ENCODE measurements at places on chromosomes 1 and 21. TPM values are rescaled to one million over a fixed set of nuclear protein-coding genes. Genes with fewer than 3 reads are reported as not detected.

GRCh38 chr1:26779098-26779668, 8.6 kb upstream of the PIGV start:
- no peak for DNase-seq

Gene NTMT2
- 0.48 TPM for total RNA-seq

DNA sequence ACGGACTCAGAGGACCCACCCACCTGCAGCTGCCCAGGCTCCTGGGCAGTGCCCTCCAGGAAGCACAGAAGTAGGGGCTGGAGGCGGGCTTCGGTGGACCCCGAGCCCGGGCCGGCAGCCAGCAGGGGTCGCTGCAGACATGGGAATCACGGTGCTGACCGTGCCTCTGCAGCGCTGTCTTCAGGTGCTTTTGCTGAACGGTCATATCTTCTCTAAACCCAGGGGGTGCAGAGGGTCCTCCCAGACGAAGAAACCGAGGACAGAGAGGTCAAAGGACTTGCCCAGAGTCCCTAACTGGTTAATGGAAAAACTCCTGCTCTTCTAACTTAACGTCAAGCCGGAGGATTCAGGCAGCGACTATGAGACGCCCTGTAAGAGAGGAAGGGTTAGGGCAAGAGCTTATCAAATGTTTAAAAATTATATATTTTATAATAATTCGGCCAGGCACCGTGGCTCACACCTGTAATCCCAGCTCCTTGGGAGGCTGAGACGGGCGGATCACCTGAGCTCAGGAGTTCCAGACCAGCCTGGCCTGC, 21.5 kb upstream of the LEFTY2 start:
- DNase-seq = no peak

Gene KRTAP21-2
- not detected for total RNA-seq

- no peak for DNase-seq
Observed at GRCh38 chr1:182122913-182123260, 61.4 kb upstream of the ZNF648 start.

DNA sequence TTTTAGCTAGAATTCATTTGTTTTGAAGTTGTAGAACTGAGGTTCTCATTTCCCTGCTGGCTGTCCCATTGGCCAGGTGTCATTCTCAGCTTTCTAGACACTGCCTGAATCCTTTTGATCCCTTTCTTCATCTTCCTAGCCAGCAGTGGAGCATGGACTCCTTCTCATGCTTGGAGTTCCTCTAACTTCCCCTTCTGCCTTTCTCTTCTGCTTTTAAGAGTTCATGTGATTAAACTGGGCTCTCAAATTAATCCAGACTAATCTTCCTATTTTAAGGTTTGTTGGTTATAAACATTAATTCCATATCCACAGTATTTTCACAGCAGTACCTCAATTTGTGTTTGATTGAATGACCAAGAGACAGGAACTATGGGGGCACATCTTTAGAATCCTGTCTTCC, 52.3 kb downstream of the ADAMTS5 start:
- DNase-seq = no peak

GRCh38 chr1:98502937-98503336, 158.6 kb upstream of the SNX7 start:
- no peak for DNase-seq

DNA sequence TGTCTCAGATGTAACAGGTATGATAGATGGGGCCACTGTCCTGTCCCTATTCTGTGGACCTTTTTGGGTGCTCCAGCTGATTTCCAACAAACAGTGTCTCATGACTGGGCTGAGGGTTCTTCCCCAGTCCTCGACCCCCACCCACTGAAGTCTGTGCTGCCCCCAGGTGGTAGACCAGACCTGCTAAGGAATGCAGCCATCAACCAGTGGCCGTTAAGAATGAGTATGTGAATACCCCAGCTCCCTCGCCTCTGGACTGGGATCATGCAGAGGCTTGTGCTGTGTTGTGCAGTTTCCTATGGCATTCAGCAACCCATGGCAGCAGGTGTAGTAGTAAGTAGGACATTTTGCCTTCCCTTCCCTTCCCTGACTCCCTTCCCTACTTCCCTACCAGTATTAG, 183.1 kb upstream of the KAZN start:
- DNase-seq = no peak

DNA sequence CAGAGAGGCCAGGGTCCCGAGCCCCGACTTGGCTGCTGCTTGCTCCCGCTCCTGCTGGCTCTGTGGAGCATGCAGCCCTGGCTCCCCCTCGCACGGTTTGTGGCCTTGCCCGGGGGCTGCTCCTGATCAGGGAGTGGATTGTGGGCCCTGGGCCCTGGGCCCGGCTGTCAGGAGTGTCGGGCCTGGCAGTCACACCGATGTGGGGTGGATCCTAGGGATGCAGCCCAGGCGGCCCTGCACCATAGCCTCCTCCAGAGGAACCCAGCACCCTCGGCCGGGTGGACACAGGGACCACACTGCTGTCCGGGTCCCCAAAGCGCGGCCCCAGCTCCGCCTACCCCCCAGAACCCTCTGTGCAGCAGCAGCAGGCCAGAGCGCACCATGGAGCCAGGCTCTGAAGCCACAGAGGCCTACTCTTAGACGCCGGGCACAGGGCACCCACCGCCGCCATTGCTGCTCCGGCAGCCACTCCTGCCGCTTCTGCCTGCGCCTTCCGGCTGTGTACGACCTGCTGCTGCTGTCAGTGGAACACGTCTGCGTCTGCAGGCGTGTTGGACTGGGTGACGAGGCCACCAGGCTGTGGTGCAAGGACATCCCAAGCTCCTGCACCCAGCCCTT, 9.4 kb downstream of the SLX9 start:
- no peak for DNase-seq

DNA sequence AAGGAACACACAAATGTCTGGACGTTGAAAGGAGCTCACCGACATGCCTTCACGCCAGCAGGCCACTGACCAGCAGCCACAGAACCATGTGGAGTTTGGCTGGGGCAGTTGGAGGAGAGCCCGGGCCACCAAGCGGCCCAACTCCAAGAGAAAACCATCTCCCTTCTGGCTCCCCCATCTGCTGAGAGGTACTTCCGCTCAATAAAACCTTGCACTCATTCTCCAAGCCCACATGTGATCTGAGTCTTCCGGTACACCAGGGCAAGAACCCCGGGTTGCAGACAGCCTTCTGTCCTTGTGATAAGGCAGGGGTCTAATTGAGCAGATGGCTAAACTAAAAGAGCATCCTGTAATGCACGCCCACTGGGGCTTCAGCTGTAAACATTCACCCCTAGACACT, 24.4 kb downstream of the RGS4 start:
- DNase-seq = no peak

Gene CLCA1
- total RNA-seq = not detected

Gene PATJ
- total RNA-seq = 33.1 TPM

- DNase-seq = no peak
Observed at GRCh38 chr1:54398963-54399528, 7.1 kb downstream of the SSBP3 start.

DNA sequence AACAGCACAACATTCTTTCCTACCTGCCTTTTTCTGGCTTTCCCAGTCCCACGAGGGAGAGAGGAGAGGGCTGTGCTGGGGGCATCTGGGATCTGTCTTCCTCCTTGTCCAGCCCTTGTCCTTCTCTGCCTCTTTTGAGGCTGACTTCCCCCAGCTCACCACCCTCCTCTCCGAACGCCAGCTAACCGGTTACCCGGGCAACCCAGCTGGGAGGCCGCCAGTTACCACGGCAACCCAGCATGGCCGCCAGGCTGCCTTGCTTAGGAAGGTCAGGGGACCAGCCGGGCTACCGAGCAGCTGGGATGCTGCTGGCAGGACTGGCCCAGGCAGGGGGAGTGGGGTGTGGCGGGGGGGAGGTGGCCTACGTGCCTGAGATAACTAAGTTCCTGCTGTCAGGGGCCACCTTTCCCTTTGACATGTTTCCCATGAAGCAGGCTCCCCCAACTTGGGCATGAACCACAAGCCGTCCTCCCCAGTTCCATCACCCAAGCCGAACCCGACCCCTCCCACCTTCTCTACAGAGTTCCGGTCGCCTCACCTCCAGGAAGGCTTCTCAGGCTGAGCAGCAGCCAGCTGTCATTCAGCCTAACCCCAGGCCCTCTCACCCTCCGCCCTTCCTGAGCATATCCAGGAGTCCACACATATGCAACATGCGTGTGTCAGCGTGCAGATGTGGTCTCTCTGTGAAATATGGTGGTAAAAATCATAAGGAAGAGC, 8.7 kb downstream of the PLEKHA6 start:
- DNase-seq = no peak

GRCh38 chr1:47629201-47629600, 191.4 kb downstream of the FOXD2 start:
- DNase-seq = no peak

GRCh38 chr21:29078869-29079767, 5.7 kb upstream of the CCT8 start:
- DNase-seq = no peak

Gene OTUD7B
- 20.9 TPM for total RNA-seq

DNA sequence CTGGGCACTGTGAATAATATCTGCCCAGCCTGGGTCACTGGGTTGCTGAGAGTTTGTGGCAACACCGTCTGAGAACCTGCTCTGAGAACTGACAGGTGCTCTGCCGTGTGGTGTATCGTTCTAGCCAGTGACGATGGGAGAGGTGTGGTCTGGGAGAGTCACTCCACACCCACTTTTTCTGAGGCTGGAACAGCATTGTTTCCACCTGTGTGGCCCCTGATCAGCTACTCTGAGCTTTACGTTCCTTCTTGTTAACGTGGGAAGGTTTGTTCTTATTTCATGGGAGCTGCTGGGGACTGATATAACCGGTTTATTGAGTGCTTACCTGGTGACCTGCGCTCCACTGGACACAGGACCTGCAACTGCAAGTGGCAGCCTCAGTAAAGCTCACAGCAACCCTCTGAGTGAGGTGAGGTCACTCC, 34.8 kb upstream of the TENT5C start:
- peak; percentile 62 for DNase-seq

Gene CYP4X1
- 7.0 TPM for total RNA-seq

- no peak for DNase-seq
Observed at GRCh38 chr21:37370152-37371040, 3.8 kb downstream of the DYRK1A start.

DNA sequence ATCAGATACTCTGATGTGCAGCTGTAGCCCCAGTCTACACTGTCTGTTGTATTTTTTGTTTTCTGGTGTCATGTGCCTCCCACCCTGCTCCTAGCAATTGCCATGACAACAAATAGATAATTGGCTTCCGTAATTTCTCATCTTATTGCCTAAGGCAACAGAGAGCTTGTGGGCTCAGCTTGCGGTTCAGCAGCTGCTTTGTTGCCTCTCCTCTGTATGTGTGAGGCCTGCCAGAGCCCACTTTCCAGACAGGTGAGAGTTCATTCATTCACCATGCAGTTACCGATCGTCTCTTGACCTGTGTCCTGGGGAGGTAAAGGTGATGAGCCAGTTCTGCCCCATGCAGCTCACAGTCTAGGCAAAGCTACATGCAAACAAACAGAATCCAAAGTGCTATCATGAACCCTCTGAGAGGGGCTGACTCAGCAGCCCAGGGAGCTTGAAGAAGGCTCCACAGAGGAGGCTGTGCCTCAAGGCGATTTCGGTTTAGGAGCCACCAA, 11.9 kb downstream of the LGALS8 start:
- DNase-seq = no peak

- DNase-seq = no peak
Observed at GRCh38 chr1:159959451-159959850, 5.4 kb upstream of the SLAMF9 start.

DNA sequence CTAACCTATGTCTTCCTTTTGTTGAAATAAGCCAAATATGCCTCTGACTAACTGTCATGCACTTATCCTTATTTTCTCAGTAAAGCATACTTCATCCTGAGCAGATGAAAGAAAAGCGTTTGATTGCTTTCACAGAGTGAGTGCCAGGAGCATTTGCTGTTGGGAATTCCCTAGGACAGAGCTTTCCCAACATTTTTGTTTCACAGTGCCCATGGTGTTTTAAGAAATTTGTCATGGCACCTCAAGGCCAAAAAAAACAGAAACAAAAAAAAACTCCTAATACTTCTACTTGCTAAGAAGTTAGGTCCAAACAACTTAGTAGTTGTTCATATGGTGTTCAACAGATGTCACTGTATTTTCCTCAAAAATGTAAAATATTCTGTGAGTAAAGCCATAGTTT, 120.8 kb upstream of the BMP8A start:
- no peak for DNase-seq

GRCh38 chr21:29121759-29122158, 8.7 kb upstream of the MAP3K7CL start:
- DNase-seq = no peak

DNA sequence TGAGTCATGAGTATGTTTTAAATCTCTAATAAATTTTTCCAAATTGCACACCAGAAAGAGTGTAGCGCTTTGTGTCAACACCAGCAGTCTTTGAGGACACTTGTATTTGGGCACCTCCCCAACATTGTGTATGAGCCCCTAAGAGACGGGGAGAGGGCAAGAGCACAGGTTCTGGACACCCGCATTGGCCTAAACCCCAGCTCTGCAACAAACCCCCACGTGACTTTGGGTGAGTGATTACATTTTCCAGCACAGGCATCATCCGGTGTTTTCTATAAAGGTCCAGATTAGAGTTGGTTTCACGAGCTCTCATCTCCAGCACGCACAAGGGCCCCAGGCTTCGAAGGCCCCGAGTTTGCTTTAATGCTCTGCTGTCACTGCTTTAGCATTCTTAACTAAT, 66.3 kb upstream of the SLC45A1 start:
- no peak for DNase-seq

- peak; percentile 39 for DNase-seq
Observed at GRCh38 chr1:213374369-213374768, 323.3 kb downstream of the RPS6KC1 start.

Gene SERPINC1
- not detected for total RNA-seq

DNA sequence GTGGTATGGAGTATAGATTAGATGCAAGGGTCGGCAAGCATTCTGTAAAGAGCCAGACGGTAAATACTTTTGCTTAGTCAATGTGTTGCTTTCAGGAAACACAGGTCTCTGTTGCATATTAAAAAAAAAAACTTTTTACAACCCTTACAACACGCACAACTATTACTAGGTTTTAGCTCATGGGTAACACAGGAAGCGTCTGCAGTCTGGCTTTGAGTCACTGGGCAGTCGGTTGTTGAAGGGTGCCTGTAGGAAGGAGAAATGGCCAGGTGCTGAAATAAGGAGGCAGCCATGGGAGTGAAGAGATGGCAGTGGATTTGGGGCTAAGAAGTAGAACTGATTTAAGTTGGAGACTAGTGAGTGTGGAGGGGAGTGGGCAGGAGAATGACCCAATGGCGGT, 192.1 kb downstream of the KCNJ6 start:
- no peak for DNase-seq

DNA sequence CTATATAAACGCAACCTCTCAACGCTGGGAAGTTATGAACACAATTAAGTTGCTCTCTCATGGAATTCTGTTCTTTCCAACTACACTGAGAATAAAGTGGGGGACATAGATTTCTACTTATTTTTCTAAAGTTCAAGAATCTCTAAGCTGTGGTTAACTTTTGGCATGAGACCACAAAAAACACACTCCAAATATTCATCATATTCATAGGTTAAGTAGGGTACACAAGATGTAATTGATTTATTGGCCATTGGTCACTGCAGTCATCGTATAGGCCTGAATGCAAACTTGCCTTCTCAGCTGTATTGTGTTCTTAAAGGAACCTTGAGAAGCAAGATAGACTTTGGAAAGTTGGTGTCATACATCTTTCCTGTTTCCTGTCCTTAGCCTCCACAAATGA, 40.3 kb downstream of the PRRX1 start:
- no peak for DNase-seq
